ENCODE measurements at places on chromosomes 16 and 17.

DNA sequence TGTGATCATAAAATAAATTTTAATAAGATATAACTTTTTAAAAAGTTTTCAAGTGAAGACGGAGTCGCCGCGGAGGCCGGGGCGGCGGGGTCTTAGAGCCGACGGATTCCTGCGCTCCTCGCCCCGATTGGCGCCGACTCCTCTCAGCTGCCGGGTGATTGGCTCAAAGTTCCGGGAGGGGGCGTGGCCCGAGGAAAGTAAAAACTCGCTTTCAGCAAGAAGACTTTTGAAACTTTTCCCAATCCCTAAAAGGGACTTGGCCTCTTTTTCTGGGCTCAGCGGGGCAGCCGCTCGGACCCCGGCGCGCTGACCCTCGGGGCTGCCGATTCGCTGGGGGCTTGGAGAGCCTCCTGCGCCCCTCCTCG is at the start of gene FOXC2:
FOXC2 (plus strand) TSS at position 229 of the 365 bp plus-strand sequence. CDS start 507 bp downstream, outside the sequence.
- peak; percentile 97 for DNase-seq

GRCh38 chr16:25124503-25124902 is 13.0 kb downstream of the LCMT1 start:
- DNase-seq = no peak

- DNase-seq = no peak
Measured at GRCh38 chr16:67112591-67113399, 3.1 kb downstream of the PHAF1 start.

DNA sequence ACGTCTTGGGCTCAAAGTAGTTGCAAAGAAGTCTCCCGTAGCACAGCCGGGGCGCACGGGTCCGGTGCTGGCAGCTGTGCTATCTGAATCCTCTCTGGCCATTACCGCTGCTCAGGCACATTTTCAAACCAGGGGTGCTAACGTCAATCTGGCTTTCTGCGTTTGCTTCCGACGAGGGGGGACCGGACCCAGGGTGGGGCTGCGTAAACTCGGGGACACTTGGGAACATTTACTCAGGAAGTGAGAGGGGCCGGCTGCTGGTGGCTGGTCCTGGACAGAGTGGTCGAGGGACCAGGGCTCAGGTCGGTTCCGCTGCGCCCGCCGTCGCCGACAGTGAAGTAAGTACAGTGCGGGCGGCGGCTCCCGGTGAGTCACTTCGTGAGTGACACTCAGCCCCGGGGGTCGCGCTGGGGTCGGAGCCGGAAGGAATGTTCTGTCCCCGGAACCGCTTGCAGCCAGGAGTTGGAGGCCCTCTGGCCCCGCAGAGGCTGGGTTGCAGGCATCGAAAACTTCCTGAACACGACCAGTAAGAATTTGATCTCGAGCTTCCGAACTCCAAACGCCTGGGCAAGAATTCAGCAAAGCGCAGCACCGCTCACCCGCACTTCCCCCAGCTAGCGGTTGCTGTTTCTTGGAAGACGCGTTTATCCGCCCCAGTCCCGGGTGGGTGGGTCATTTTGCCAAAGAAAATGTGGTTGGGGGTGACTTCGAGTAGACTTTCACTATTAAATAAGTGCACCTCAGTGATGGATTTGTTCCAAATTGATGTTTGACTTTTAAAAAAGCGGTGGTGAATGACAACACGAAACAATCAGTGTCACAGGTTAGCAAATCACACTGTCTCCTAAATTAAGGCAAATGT is 1.4 kb upstream of the HS3ST3B1 start:
- DNase-seq = peak; percentile 89

DNA sequence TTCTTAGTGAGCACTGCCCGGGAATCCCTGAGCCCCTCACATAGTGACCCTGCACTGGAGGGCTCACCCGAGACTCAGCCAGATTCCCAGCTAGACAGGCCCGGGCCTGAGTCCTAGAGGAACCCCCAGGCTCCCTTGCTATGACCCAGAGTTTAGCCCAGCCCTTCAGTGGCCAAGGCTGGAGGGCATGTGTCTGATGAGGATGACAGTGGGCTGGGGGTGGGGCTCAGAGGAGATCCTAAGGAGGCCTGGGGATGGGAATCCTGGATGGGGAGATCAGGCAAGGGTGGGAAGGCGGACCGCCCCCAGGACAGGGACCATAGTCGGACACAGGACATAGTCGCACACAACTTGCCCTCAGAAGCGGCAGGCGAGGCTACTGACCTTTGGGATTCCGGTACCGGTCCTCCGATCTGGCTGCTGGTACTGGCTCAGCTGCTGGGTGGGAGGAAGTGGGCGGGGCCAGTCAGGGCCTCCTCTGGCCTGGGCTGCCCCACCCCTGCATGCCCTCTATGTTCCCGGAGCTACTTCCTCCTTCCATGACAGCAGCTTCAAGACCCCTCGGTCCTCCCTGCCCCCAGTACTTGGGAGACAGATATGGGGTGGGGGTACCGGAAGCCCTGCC is 1.1 kb downstream of the CD79B start:
- DNase-seq = peak; percentile 90

DNA sequence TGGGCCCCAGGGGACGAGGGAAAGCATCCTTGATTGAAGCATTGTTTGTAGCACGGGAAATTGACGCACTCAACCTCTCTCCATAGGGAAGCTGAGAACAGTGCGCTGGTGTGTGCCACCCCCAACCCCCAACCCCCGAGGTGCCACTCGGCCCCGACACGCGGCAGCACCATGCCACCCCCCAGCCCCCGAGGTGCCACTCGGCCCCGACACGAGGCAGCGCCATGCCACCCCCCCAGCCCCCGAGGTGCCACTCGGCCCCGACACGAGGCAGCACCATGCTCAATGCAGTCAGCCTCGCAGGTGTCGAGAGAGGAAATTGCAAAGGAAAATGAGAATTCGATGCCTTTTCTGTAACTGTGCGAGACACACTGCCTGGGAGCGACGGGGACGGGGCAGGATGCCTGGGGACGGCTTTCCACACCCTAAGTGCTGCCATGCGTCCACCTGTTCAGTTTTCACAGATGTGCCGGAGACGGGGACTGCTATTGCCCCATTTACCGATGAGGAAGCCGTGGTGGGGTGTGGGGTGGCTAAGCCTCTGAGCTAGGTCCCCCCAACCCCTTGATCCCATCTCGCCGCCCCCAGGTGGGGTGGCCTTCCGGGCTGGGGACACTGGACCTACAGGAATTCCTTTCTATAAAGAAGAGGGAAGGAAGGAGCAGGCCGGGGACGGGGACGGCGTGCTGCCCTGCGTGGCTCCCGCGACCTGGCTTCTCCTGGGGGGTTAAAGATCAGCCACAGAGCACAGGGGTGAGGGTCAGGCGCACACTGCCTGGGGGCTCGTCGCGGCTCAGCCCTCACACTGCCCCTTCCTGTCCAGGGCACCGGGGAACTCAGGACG is 9.8 kb downstream of the CBFA2T3 start:
- DNase-seq = no peak

- DNase-seq = peak; percentile 74
Measured at GRCh38 chr17:5838661-5839300, 231.4 kb upstream of the WSCD1 start.

GRCh38 chr17:259341-259976 is 78.0 kb upstream of the DOC2B start:
- no peak for DNase-seq

- no peak for DNase-seq
Measured at GRCh38 chr17:64599827-64600226, 62.3 kb downstream of the SMURF2 start.

GRCh38 chr16:58855291-58855863 is 121.3 kb upstream of the GOT2 start:
- DNase-seq = no peak

DNA sequence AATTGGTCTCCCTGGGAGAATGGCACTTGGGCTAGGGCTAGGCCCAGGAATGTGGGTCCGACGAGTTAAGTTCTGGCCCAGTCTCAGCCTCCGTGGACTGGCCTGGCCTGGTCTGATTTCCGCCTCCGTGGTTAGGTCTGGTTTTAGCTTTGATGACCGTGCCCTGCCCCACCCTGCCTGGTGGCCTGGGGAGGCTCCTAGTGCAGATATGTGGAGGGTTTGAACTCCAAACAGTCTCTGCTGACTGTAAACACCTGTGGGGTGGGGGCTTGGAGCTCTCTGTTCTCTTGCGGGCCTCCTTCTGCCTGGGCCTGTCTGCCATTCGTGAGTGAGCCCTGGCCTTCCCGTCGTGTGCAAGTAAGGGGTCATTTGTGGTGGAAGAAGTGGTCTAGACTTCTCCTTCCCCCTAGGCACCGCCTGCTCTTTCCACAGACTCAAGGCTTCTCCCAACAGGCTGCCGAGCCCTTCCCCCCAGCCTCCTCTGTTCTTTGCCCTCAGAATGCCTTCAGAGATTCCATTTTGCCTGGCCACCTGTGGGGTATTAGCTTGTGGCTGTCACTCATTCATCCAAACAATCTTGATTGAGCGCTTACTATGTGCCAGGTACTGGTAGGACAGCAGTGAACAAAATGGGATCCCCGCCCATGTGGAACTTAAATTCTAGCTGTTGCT is 1.6 kb downstream of the ATP6V0C start:
- DNase-seq = peak; percentile 54

- DNase-seq = peak; percentile 79
Measured at GRCh38 chr17:68512960-68513474, 787 bp downstream of the PRKAR1A start.

DNA sequence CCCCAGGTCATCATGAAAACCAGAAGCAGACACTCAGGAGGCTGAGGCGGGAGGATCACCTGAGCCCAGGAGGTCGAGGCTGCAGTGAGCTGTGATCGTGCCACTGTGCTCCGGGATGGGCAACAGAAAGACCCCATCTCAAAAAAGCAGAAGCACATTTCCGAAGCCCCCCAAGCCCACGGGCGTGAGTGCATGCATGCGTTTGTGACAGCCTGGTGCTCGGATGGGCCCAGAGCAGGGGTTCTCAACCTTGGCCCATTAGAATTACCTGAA is 19.1 kb downstream of the TMC6 start:
- no peak for DNase-seq

DNA sequence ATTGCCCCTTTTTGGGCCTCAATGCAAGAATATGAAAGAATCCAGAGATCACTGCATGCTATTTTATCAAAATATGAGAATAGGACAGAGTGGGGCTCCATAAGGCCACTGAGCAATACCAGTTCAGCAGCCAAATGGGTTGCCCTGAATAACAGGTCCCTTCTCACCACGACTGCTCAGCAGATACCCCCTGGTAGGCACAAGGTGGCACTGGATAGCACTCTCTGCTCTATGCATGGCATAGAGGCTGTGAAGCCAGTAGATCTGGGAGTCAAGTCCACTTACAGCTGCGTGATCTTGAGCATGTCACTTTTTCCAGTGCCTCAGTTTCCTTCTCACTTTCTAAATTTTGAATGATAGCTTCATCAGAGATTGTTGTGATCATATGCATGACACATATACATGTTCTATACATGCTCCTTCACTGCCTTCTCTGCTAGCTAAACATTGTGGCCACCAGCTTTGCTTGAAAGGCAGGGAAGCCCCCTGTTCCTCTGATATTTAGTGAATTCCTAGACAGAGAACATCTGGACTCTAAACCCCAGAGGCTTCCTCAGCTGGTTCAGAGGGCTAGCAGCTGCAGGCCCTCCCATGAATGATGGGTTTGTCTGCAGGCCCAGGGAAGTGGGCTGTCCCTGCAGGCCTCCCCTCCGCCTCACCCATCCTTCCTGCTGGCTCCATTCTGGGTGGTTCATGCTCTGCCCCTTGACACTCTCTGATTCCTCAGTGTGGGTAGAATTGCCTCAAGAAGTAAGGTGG is 84.9 kb upstream of the ASIC2 start:
- no peak for DNase-seq

DNA sequence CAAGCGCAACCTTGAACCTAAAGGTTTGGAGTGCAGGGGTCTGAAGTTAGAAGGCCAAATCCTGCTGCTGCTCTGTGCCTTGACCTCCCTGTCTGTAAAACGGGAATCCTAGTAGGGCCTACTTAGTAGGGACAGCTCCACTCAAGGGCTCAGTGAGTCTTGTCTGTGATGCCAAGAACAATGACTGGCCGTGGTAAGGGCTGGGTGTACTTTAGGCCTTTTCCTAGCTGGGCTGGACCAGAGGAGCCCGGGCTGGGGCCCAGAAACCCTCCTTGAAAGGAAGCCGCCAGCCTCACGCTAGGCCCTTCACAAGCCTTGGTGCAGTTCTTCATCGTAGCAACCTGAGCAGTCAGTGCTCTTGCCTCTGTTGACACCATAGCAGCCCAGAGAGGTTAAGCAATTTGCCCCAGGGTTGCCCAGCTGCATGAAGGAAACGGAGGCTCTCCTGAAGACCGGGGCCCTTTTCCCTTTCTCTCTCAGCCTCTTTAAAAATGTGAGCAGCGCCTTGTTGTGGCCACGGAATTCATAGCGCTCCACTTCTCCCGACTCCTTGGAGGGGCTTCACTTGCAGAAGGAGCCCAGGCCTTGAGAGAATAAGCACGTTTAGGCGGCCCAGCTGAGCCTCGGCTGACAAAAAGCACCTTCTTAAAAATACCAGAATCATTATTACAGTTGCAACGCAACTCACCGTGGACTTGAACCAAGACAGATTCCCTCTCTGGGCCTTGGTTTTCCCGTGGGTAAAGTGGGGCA is 4.4 kb downstream of the NECAB2 start:
- no peak for DNase-seq

DNA sequence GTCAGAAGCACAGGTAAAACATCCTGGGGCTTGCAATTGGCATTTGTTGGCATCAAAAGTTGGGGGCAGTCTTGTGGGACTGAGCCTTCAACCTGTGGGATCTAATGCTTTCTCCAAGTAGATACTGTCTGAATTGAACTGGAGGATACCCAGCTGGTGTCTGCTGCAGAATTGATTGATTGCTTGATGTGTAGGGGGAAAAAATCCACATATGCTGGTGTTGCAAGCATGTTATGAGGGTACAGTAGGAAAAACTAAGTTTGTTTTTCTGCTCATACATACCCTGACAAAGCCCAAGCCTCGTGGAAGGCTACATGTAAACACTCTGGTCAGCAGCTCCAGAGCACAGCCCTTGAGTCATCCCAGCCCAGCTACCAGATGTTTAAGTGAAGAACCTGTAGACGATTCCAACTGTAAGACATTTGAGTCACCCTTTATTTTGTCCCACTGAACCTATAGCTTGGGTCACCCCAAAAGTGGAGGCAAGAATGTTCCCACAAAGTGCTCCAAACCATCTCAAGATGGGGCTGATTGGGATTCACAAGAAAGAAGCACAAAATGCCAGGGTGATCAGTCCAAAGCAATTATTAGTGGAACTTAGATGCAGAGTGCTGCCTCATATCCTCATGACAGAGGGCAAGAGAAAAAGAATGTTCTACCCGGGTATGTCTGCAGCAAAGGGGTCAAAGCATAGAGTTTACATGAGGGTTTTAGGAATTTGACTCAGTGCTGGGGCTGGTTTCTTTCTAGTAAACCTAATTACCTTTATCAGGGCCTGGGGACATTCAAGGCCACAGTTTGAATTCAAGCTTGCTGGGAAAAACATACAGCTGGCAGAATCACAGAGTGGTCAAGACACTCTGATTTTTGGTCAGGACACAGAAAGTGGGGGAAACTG is 9.6 kb upstream of the APPBP2 start:
- peak; percentile 27 for DNase-seq

DNA sequence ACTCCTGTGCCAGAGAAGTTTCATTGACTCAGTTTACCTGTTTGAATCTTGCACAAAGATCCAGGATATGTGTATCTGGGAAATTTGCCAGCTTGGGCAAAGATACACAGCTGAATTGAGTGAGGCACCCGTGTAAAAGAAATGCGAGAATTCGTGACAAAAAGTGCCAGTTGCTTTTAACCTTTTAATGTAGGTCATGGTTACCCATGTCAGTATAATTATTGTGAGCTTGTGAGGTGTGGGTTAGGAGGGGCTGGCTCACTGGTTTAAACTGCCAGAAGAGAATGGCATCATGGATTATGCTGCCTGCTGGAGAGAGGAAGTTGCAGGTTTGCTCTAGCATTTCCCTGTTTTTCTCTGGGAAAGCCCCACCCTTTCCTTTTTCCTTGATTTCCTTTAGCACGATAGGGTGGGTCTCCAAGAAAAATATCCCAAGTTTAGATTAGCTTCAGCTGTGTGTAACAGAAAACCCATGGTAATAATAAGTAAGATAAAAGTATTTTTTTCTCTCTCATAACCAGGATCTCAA is 24.8 kb upstream of the NDRG4 start:
- DNase-seq = no peak

All from endodermal cell (in vitro differentiated cells).